ENCODE measurements at places on chromosomes 1 and 21. TPM values are rescaled to one million over a fixed set of nuclear protein-coding genes. Genes with fewer than 3 reads are reported as not detected.

Gene ROR1
- total RNA-seq, result under 0.01 TPM

Gene CTH
- total RNA-seq, result 3.0 TPM

Gene CELA3B
- not detected for total RNA-seq

Gene RCAN3
- 11.6 TPM for total RNA-seq

Gene SZRD1
- 69.2 TPM for total RNA-seq

Gene PADI2
- total RNA-seq, result 0.81 TPM

Gene FAM72C
- not detected for total RNA-seq

Gene LCE1F
- total RNA-seq, result not detected

Gene FCMR
- 15.1 TPM for total RNA-seq

GRCh38 chr1:181356505-181357340 lies 126.6 kb upstream of the CACNA1E start:
- peak; percentile 3 for DNase-seq

- DNase-seq, result no peak
These were observed 882 bp upstream of the FCAMR start for GRCh38 chr1:206971029-206971655.

- DNase-seq, result no peak
These were observed 11.4 kb upstream of the SPSB1 start for GRCh38 chr1:9281071-9281827.

DNA sequence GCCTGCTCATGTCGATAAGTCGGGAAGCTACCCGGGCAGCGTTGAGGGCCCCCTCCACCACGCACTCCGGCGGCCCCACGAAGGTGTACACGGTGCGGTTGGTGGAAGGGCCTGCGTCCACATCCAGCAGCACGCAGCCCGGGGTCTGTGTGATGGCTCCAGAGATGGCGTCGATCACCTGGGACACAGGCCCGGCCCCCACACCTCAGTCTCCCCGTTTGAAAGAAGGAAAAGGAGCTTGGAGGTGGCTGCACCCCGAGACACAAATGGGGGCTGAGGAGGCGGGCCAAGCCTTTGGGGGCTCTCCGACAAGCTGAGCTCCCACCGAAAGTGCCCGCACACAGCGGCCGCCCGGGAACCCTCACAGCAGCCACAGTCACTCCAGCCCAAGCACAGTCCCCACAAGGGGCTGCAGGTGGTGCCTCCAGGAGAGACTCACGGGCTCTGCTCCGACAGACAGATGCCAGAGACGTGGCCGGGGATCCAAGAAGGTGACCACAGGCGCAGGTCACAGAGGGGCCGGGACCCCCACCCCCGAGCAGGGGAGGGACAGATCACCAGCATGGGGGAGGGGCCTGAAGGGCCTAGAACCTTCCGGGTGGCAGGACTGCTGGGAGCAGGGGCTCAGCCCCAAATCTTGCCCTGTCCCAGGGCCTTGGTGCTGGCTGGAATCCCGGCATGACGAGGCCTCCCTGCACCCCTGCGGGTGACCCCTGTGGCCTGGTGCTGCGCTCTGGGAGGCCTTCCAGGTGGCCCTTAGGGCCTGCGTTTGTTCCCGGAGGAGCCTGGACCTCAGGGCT lies 1.0 kb downstream of the FTCD start:
- no peak for DNase-seq

- no peak for DNase-seq
These were observed 445.9 kb downstream of the SETD4 start for GRCh38 chr21:35614396-35614921.

- DNase-seq, result no peak
These were observed 154.6 kb downstream of the PLA2G4A start for GRCh38 chr1:186983327-186983726.

- DNase-seq, result no peak
These were observed 308.1 kb downstream of the CTH start for GRCh38 chr1:70719154-70719553.

DNA sequence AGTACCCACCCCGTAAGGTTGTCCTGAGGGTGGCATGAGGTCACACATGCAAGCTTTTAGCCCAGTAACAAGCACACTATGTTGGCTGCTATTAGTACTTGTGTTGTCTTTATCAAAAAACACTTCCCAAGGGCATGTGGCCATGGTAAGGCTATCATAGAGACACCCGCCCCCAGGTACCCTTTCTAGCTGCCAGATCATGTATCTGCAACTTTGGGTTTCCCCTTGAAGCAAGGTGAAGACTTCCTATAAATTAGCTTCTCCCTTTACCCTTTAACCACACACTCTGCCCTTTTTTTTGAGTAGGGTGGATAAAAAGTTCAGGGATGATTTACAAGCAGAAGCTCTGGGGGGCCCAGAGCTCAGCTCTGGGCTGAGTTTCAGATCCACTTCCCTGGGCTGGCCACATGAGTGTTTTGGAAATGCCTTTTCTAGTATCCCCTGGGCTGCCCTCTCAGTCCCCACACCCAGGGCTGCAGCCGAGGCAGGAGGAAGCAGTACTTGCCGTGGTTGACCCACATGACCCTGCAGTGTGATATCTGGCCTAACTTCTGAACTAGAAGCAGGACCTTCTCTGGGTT lies 2.0 kb downstream of the ZDHHC18 start:
- peak; percentile 37 for DNase-seq

DNA sequence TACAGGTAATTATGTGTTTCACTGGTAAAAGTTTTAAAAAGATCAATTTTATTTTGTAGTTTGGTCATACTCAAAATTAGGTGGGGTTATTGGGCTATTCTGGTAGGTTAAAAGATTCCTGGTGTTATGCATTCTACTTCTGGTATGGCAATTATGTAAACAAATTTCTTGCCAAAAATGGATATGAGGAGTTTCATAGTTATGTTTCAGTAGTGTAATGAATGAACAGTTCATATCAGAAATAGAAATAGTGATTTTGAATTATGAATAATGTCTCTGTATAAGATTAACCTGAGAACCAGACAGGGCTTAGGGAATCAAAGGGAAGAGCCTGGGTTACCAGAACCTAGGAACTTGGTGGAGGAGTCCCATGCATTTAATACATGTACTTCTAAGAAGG lies 15.9 kb downstream of the ATF6 start:
- DNase-seq, result no peak

DNA sequence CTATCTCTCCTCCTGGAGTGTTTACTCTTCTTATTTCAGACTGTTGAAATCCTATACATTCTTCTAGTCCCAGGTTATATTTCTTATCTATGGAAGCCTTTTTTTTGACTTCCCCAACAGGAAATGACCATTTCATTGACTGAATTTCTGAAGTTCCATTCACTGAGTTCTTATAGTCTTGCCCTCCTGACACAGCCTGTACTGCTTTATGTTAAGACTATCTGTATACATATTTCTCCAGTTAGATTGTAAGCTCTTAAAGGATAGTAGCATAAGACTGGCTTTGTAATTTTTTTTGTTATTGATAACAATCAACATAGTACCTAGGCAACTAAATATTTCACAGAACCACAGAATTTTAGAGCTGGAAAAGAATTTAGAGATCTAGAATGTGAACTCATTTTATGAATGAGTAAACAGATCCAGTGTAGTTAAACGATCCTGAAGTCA lies 14.9 kb upstream of the MACF1 start:
- DNase-seq, result no peak

- no peak for DNase-seq
These were observed 20.5 kb upstream of the COQ8A start for GRCh38 chr1:226919587-226919986.

DNA sequence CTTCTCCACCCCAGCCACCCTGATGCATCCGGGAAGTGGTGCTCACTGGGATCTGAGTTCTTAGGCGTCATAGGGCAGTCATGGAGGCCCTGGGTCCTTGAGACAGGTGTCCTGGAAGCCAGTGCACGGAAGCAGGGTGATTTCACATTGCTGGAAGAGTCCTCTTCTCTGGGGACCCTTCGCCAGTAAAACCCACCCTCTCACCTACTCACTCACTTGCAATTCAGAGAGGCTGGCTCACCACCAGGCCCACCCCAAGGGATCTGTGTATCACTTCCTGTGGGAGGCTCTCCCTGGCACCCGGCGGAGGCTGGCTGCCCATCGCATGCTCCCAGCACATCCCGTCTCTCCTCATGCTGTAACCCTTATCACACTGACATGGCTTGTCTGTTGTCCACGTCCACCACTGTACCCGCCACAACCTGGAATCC lies 40.2 kb upstream of the EPS8L3 start:
- no peak for DNase-seq

DNA sequence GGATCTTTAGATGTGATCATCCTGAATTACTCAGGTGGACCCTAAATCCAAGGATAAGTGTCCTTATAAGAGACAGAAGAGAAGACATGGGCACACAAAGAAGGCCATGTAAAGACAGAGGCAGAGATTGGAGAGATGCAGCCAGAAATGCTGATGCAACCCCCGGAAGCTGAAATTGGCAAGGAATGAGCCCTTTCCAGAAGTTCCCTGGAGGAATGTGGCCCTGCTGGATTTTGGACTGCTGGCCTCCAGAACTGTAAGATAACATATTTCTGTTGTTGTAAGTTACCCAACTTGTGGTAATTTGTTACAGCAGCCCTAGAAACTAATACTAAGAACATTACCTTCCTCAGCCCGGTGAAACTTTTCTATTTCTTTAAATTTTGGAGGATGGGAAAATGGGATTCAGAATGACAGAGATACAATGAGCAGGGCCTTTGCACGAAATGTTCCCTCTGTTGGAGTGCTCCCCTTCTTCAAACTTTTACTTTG lies 11.2 kb upstream of the PLPP3 start:
- DNase-seq, result no peak

DNA sequence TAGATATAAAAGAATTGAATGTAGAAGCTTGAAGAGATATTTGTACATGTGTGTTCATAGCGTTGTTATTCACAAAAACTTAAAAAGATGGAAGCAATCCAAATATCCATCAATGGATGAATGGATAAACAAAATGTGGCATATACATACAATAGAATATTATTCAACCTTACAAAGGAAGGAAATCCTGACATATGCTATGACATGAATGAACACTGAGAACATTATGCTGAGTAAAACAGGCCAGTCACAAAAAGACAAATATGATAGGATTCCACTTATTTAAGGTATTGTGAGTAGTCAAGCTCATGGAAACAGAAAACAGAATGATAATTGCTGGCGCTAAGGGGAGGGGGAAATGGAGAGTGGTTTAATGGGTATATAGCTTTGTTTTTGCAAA lies 47.0 kb upstream of the DYRK1A start:
- DNase-seq, result no peak

DNA sequence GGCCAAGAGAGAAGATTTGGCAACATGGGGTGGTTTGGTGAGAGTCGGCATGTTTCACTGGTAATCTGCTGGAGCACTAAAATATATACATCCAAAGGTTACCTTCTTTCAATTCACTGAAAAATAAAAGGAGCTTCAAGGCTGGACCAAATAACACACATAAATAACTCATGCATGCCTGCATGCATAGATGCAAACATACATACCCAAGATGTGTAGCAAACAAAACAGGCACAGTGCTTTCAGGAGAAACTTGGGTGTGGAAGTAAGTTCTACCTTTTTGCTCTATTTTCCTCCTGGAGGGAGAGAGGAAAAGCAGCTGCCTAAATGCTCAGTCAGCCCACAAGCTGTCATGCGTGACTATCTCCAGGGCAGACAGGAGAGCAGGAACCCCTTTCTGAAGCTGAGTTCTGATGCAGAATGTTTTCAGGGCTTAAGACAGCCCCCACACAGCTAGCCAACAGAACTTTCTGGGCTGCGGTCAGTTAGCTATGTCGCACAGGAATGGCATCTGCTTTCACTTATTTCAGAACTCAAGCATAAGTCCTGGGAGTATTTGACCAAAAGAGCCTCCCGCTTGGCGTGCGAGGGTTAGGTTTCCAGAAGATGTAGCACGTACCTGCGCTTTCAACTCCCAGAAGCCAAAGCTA lies 166.2 kb downstream of the TOMM20 start:
- no peak for DNase-seq

DNA sequence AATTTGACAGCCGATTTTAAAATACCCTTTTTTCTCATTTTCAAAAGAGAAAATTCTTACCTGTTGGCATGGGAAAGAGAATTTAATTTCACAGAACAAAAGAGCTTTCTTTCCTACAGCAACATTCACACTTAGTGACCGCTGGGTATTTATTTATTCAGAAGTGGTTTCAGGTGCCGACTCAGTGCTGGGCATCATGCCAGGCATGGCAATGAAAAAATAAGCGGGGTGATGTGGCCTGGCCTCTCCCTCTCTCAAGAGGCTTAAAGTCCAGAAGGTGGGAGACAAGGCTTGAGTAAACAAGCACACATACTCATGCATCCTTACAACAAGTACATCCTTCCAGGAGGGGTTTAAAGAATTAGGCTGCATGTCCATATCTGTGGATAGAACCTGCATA lies 4.1 kb upstream of the PCP4 start:
- DNase-seq, result no peak

DNA sequence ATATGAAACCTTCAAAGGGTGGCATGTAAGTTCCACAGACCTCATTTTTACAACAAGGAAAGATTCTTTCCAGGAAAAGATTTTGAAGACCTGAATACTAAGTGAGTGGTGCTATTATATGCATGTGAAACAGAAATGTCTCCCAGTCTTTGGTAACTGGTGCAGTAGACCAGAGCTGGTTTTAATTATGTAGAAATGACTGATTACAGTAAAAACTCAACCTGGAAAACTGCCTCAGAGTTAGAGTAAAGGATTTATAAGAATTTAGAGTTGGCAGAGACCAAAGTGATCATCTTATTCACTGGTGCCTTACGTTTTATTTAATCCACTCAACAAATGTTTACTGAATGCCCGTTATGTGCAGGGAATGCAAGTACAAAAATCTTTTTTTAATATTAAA lies 30.2 kb upstream of the LRRC8D start:
- no peak for DNase-seq

GRCh38 chr1:247487057-247487456 lies 29.2 kb upstream of the OR2B11 start:
- DNase-seq, result peak; percentile 83

DNA sequence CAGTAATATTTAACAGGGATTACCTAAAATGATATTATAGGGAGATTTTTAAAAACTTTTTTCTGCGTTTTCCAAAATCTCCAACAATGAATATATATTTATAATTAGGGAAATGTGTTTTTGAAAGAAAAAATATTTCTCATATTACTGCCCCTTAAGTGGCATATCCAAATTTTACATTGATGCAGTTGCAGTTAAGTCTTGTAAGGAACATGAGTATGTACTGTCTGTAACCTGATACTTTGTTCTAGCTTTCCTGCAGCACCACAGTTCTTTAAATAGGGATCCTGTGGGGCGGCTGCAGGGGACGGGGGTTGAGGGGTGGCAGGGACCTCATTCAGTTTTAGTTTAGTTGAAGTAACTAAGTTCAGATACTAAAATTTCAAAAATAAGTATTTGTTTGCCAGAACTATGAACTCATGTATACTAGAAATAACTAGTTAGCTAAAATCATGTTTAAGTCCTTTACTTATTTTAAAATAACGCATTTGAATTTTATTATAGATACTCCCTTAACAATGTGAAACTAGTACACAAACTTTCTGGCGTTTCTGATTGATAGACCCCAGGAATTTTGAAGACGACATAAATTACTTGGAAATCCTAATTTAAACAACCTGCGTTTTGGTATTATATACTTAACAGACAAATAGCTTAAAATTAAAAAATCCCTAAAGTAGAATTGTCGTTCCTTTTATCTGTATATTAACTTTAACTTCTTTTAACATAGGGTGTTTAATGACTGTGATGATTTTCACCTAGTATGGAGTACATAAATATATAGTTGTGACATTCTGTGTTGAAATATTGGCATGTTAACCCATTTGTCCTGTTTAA lies 639 bp upstream of the DNAJB4 start:
- DNase-seq, result no peak
